ENCODE measurements at places on chromosomes 16 and 17.

GRCh38 chr17:39699818-39700147 is at the start of gene ERBB2:
Gene ERBB2 (plus strand): TSS chr17:39700064. CDS start chr17:39700239, 175 bp downstream.
- DNase-seq: peak; percentile 75

DNA sequence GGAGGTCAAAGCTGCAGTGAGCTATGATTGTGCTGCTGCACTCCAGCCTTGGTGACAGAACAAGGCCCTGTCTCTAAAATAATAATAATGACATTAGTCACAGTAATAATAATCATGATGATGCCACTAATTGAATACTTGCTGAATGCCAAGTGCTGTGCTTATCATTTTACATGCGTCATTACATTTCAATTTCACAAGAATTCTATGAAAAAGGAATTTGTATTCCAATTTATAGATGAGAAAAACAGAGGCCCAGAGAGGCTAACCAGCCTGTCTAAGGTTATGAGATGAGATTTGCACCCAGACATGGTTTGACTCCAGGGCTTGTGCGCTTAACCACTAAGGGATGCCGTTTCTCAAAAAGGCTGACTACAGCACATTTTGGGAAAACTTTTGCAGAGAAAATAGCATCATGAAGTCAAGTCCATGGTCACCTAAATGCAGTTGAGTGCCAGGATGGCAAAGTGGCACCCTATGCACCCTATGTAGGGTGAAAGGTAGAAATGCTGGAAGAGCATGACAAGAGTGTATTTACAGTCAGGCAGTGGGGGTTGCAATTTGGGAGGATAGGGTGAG is 144.3 kb upstream of the CACNG3 start:
- DNase-seq: no peak

- DNase-seq: no peak
Measured at GRCh38 chr16:3731126-3731935, 14.0 kb upstream of the TRAP1 start.

DNA sequence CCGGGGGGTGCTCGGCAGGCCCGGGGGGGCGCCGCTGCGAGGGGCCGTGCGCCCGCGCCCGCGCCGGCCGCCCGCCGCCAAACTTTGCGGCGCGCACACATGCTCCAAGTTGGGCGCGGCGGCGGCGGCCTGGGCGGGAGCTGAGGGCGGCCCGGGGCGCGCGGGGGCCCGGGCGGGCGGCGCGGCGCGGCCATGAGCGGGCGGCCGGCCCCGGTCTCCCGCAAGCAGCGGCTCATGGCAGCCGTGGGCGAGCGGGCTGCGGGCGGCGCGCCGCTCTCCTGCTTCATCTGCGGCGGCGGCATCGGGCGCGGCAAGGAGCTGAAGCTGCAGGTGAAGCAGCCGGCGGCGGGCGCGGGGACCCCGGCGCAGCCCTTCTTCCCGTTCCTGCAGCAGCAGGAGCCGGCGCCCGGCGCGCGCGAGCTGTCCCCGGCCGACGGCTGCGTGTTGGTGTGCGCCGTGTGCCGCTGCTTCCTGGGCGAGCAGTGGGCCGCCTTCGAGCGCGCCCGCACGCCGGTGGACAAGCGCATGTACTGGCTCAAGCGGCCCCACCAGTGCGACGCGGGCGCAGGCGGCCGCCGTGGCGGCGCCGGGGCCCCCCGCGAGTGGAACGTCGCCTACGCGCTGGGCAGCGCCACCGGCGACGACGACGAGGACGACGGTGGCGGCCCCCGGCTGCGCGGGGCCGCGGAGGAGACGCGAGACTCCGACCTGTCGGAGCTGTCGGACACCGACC is 57.2 kb upstream of the CIBAR2 start:
- peak; percentile 95 for DNase-seq

GRCh38 chr17:61966191-61966590 is 38.4 kb upstream of the INTS2 start:
- no peak for DNase-seq

- DNase-seq: no peak
Measured at GRCh38 chr16:89870440-89870839, 3.0 kb upstream of the TCF25 start.

GRCh38 chr17:45361451-45361850 is 44.6 kb upstream of the MAP3K14 start:
- DNase-seq: no peak

- DNase-seq: no peak
Measured at GRCh38 chr16:57846078-57846697, 43.9 kb upstream of the KIFC3 start.

GRCh38 chr17:28744972-28745785 is 1.4 kb downstream of the TRAF4 start:
- no peak for DNase-seq

- DNase-seq: no peak
Measured at GRCh38 chr17:41538565-41538991, 10.5 kb upstream of the KRT19 start.

GRCh38 chr17:77528516-77529327 is 388.0 kb downstream of the SEC14L1 start:
- DNase-seq: no peak

DNA sequence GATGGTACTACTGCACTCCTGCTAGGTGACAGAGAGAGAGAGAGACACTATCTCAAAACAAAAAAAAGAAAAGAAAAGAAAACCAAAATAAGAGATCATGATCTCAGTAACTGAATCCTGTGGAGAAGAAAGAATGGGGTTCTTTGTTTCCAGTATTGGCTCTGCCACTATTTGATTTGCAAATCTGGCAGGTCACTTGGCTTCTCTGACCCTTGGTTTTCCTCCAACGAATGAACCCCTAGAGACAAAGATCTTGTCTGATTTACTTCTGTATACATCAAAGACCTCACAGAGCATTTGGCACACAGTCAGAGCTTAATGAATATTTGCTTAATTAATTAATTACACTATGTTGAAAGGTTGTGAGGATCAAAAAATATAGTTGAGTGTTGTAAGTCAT is 47.9 kb upstream of the NLK start:
- DNase-seq: no peak

DNA sequence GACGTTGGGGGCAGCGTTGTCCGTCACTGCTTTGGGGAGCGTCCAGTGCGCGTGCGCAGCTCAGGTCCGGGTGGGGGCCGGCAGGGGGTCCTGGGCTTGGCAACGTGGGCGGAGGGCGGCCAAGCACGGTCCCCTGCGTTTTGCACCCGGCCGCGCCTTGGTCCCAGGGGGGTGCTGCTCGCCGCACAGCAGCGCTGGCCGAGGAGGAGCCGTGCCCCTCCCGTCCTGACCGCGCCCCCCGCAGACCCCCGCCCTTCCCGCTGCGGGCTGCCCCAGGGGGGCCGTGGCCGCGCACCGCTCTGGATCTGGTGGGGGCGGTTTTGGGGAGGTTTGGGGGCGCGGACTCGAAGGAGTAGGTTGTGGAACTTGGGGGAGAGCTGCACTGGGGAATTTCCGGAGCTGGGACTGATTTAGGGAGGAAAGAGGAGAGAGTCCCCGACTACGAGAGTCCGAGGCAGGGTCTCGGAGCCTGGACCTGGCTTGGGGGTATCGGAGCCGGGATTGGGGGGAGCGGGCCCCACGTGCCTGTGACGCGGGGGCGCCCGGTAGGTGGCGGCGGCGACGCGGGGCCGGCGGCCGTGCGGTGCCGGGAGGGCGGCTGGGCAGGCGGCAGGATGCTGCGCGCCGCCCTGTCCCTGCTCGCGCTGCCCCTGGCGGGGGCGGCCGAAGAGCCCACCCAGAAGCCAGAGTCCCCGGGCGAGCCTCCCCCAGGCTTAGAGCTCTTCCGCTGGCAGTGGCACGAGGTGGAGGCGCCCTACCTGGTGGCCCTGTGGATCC is at the start of gene SLC9A5:
TSS of gene SLC9A5 (plus strand) at position 579 of the 777 bp plus-strand sequence. CDS start at position 615, 36 bp downstream.
- peak; percentile 68 for DNase-seq

DNA sequence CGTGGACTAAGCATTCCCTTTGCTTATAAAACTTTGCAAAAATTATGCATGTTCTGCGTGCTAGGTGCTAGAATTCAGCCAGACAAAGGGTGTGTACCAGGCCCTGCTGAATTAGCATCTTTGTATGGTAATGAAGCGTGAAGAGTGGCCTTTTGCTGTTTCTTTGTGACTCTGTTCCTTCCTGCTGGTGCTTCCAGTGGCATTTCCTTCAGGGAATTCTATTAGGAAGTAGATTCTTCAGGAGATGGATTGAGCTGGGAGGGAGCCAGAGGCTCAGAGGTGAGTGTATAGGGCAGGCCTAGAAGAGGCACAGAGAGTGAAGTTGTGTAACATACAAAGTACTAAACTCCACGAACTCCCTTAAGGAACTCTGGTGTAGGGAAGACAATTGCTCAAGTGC is 73.9 kb upstream of the ASIC2 start:
- no peak for DNase-seq

- no peak for DNase-seq
Measured at GRCh38 chr17:41456204-41456603, 11.0 kb downstream of the KRT32 start.

DNA sequence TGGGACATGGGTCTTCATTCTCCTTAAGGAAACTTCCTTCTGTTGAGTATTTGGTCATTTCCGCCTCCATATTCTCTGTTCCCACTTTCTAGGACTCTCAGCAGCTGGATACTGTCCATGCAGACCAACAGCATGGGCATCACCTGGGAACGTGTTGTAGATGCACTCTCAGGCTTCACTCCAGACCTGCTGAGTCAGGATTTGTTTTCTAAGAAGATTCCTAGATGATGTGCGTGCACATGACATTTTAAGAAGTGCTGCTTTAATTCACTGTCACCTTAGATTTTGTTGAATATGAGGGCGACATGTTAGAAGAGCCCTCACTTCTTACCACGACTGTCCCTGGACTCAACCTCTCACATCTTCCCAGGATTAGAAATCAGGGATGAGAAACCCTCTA is 10.0 kb upstream of the SDK2 start:
- no peak for DNase-seq

GRCh38 chr16:75226550-75227360 is 8.0 kb downstream of the CTRB1 start:
- DNase-seq: peak; percentile 61

DNA sequence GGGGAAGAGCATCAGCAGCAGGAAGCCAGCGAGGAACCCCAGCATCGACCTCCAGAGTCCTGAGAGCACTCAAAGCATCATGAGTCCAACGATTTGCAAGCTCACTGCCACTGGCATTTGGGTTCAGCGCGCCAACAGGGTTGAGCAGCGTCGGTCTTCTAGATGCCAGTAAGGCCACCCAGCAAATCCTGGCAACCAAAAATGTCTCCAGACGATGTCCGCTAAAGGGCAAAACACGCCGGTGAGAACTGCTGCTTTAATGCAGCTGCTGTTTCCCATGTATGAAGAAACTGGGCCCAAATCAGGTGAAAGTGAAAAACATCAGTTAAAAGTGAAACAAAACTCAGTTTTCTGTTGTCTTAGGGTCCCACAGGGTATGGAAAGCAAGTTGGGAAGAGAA is 70.2 kb downstream of the ANKRD11 start:
- no peak for DNase-seq

- DNase-seq: no peak
Measured at GRCh38 chr17:22484826-22485225, 792.5 kb downstream of the KCNJ18 start.

- DNase-seq: no peak
Measured at GRCh38 chr17:40576113-40576740, 11.0 kb upstream of the CCR7 start.

DNA sequence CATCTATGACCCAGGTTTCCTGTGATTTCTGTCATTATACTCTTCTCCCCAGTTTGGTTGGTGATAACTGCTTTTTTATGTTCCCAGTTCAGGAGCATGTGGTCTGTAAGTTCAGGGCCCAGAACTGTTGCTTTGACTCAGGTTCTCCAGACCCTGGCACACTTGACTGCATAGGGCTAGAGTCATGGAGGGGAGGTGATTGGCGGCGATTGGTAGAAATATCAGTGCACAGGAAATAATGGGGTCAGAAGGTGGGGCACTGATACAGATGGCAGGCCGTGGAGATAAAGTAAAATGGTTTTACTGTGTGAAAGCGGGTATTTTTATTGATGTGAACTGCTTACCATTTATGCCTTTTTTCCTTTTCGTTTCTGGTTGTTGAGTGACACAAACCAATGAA is 28.7 kb downstream of the TAC4 start:
- DNase-seq: no peak

DNA sequence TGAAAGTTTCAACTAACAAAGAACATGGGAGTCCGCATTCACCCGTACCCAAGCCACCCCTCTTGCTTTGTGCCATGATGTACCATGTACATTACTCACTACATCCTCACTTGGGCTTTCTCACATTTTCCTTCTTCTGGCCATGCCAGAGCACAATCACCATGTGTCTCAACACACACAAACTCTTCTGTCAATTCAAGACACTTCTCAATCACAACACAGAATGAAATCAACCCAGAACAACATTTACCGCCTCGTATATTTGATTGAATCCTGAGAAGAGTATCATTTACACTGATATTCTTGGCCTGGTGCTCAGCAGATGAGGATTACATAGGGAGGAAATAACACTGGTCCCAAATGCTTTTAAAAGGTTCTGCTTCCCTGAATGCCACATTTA is 4.5 kb downstream of the ADAMTS18 start:
- no peak for DNase-seq

- DNase-seq: no peak
Measured at GRCh38 chr16:15492091-15492740, 57.8 kb downstream of the BMERB1 start.

DNA sequence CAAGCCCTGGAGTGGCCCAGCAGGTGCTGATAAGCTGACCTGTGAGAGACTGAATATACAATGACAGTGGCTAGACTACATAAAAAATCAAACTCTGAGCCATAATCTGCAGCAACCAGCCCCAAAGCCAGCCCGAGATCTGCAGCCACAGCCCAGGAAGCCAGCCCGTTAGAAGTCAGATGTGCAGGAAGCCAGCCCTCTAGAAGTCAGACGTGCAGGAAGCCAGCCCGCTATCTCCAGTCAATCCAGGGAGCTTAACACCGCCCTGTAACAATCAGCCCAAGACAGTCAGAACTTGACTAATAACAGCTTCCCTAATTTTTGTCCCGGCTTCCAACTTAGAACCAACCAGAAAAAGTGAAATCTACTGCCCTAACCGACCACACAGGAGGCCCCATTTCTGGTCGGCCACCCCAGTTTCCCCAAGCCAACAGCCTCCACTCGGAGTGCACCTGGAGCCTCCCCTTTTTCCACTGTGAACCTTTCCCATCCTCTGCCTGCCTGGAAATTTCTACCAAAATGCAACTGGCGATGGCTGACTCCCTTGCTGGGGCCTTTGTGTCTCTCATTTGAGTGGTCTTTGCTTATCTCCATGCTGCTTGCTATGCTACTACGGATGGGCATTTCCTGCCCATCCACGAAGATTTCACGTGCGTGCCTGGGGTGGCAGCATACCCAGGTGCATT is 769.3 kb downstream of the KCNJ18 start:
- no peak for DNase-seq

GRCh38 chr16:580141-580945 is 9.5 kb upstream of the RAB40C start:
- DNase-seq: peak; percentile 9

DNA sequence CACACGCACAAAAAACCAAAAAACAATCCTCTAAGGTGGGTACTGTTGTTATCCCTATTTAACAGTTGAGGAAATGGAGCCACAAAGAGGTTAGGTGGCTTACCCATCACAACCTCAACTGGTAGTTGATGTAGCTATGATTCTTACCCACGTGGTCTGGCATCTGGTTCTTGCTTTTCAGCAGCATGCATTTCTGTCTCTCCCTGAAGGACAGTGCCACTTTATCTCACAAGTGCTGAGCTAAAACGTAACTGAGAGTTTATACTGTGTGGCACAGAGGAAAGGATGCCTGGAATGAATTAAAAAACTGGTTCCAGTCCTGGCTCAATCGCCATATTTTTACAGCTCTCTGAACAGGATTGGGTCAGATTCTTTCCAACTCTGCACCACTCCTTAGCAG is 1.9 kb upstream of the CORO6 start:
- DNase-seq: no peak

GRCh38 chr16:51839727-51840462 is 688.8 kb upstream of the SALL1 start:
- DNase-seq: no peak
